ENCODE measurements at places on chromosomes 12 and 14.
A peak's percentile ranks its signal among the peaks of the same experiment; 100 is the strongest.

DNA sequence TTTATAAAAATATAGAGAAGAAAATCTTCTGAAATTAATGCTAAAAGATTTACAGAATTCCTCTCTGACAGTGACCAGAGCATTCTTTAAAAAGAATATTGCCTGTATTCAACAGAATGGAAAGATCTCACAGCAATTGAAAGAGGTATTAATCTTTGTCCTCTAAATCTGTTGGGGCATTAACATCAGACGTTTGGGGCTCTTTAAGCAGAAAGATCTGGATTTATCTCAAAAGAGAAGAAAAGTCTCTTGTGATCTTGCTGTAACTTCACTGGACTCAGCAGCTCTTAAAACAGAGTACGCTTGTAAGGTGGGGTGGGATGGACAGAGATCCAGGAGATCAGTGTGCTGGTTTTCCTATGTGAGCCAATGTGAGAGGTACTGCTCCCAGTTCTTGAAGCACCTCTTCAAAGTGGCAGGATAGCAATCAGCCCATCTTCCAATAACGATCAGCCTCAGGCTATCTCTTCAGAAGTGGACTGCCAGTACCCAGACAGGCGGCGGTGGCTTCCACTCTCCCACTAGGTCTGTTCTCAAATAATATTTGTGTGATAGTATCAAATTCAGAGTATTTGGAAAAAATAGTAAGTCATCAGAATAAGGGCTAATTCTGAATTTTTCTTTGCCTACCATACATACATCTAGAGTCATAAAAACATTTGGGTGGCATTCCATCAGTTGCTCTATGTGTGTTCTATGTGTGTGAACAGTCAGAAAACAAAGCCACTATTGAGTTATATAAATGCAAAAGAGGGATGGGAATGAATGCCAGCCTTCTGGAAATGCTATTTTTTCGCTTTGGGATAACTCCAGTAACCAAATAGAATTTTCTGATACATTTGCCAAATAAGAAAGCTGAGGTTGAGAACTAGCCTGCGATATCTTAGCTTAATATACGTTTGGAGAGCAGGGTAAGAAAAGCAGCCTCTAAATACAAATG, 237.4 kb upstream of the RGS6 start:
- no peak for DNase-seq

DNA sequence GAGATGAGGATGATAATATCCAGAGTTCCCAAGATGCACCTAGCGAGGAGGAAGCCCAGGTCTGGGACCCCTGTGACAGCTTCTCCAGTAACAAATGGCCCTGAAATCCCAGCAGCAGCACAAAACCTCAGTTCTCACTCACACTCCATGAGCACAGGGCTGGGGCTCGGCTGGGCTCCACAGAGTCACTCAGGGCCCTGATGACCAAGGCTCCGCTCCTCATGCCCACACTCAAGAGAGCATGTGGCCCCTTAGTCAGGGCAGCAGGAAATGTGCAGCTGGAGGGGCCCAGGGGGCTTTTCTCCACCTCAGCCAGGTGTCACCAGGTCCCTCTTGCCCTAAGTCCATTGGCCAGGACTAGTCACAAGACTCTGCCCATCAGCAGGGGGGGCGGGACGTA, 242.7 kb upstream of the SFSWAP start:
- DNase-seq: no peak

GRCh38 chr12:114481200-114481535, 75.2 kb upstream of the TBX5 start:
- DNase-seq: no peak

DNA sequence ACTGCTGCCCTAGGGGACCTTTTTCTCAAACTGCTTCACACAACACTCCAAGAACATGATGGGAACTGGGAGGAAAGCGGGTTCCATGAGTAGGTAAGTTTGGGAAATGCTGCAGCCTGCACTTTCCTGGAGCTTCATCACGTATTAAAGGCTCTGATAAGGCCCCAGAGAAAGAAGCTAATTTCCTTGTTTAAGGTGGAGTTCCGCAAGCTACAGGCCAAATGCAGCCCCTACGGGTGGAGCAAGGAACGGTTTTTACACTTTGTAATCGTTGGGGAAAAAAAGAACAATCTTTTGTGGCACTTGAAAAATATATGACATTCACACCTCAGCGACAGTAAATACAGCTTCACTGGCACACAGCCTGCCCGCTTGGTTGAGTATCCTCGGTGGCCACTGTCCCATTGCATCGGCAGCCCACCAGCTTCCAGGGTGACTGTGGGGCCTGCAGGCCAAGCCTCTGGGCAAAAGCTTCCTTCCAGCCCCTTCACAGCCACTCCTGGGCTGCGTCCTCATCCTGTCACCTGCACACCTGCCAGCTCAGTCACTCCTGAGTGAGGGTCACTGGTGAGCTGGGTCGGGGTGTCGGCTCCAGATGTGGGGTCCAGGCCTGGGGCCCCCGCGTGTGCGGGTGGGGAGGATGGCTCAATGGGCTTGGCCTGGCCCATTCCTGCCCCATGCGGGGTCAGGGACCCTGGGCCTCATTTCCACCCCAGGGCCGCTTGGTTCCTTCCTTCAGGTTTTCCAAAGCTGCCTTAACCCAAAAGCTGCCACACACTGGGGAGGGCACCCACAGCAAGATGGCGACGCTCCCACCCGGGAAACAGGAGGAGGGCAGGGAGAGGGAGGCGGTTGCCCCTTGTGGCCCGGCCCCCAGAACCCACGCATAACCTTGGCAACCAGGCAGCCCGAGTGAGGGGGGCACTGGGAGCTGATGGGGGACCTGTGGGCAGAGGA, 2.4 kb downstream of the AMN start:
- no peak for DNase-seq

DNA sequence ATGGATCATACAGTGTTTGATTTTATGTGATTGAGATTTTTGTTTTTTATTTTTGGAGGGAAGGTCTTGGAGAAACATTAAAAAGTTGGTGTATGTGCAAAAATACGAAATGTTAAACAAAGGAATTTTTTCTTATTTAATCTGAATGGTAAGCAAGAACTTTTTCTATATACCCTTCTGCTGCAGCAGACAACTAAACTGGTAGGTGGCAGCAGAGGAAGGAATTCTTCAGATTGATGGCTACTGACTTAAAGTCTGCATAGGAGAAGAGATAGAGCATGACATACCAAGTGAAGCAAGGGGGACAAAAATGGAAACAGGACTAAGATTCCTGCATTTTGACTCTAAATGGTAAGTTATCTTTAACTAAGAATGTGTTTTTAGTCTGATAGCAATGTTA, 42.0 kb upstream of the A2ML1 start:
- peak; percentile 20 for DNase-seq

DNA sequence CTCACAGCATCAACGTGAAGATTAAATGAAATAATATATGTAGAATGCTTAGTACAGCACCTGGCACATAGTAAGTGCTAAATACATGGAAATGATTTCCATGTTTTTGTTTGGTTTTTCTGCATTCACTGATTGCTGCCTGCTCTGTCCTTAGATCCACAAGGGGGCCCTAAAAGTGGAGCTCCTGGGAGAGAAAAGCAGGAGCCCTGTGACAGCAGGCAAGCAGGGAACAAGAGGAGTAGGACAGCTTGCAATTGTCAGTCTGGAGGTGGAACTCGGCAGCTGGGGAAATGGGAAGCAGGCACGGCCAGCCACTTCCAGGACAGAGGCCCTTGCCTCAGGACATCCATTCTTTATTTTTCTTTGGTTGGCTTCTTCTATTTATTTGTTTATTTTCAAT, 292.9 kb downstream of the BMP4 start:
- DNase-seq: no peak

DNA sequence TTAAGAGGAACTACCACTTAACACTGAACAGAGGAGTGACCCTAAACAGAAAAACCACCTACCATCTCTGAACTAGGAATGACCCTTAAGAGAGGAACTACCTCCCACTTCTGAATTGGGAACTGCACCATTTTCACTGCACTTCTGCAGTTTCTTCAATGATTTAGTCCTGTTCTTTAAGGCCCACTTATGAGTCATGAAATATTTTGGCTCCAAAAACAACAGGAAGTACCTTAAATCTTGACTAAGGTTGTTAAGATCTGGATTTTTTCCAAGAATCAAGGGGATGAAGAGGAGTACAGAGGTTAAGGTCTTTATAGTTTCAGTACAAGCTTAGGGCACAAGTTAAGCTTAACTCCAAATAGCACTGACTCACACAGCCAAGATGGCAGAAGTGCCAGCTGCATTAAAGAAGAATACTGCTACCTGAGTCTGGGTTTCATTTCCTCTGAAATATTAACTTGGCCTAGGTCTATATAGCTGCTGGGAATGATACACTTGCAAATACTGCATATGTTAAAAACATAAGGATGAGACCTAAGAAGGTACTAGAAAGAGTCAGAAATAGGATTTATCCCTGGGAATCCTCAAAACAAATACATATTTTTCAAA, 4.2 kb downstream of the NPC2 start:
- DNase-seq: no peak

- DNase-seq: no peak
Measured at GRCh38 chr12:124231980-124232653, 62.8 kb upstream of the RFLNA start.

- DNase-seq: no peak
Measured at GRCh38 chr12:108761226-108761625, 29.9 kb upstream of the CORO1C start.

DNA sequence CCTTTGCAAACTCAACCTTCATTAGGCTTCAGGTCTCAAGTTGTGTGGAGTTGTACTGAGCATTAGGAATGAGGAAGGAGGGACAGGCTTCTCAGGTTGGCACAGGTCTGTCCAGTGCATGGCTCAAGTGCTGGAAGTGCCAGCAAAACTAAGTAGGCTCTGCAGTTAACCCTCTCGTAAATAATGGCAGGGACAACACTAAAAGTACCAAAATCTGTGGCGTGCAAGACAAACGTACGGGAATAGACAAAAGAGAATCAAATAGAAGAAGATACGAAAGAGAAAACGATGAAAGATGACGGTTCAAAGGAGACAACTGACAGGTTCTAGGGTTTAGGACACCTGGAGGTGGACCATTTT, 612 bp downstream of the TRAPPC6B start:
- no peak for DNase-seq

DNA sequence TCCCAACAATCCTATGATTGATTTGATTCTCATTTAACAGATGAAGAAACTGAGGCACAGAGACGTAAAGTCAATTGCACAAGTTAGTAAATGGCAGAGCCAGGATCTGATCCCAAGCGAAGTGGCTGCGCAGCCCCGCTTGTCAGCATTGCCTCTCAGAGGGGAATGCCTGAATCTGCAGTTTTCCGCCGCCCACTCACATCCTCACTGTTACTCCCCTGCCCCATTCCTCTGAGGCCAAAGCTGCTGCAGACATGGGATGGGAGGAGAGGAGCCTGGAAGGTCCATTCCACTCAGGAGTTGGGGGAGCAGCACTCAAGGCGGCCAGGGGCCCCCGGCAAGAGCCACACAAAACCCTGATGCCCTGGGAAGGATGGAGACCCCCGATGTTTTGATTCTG, 1.0 kb downstream of the NRIP2 start:
- DNase-seq: no peak

DNA sequence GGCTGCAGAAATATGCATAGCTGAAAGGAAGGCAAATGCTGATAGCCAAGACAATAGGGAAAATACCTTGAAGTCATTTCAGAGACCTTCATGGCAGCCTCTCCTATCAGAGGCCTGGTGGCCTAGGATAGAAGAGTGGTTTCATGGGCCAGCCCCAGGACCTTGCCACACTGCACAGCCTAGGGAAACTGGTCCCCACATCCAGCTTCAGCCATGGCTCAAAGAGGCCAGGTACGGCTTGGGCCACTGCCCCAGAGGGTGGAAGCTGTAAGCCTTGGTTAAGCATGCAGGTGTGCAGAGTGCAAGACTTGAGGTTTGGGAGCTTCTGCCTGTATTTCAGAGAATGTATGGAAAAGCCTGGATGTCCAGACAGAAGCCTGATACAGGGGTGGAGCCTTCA, 101.0 kb upstream of the KITLG start:
- DNase-seq: no peak

GRCh38 chr12:19171731-19172130, 42.2 kb downstream of the PLEKHA5 start:
- no peak for DNase-seq

DNA sequence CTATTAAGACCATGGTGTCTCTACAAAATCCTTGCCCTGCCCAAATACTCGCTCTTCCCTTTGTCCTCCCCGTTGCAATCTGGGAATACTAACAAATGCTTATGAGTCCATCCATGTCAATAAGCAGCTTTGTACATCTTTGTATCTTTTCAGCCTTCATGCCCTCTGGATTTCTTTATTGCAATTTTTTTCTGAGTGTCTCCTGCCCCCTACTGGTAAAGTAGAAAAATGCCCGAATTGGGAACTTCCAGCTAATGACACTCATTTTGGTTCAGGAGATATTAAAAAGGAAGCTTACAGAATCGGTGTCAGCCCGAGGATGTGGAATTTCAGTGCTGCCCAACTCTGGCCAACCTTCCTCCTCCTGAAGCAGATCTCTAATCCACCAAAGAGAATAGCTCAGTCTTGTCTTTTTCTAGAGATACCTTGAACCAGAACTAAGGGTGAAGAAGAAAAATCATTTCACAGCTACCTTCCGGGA, 46.0 kb downstream of the SH2B3 start:
- DNase-seq: no peak

- no peak for DNase-seq
Measured at GRCh38 chr12:44738051-44738450, 138.1 kb downstream of the NELL2 start.

GRCh38 chr14:59117754-59118528, 70.5 kb upstream of the DAAM1 start:
- DNase-seq: no peak

- DNase-seq: no peak
Measured at GRCh38 chr14:87181288-87181687, 811.7 kb downstream of the GALC start.

GRCh38 chr12:66003951-66004350, 126.6 kb downstream of the LLPH start:
- DNase-seq: no peak

DNA sequence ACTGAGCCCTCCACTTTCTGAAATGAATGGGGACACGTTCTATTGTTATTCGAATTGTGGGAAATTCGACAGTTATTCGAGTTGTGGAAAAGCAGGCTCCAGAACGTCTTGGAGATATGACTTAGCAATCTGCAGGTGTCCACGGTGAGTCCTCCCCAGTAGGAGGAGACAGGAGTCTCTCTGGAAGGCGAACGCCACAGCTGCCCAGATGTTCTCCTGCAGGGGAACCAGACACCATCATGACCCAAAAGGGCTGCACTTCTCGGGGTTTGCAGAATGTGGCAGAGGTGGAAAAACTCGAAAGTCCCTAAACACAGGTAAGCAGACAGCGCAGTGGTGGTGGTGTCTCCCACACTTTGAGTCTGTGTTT, 363.6 kb upstream of the SFSWAP start:
- no peak for DNase-seq

DNA sequence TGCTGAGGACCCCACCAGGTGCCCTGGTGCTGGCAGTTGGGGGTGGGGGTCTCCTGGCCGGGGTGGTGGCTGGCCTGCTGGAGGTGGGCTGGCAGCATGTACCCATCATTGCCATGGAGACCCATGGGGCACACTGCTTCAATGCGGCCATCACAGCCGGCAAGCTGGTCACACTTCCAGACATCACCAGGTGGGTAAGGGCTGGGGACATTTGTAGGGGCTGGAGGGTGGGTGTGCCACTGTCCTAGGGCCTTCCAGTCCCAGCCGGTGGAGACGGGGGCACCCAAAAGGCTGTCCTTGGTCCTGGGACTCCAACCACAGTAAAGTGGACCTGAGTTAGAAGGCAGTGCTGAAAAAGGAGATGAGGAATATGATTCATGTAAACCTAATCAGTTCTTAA, 13.2 kb downstream of the SDSL start:
- DNase-seq: no peak
